RWPE1 (cell line): ENCODE measurements at places on chromosomes 7 and 10.

- DNase-seq = no peak
Measured at GRCh38 chr7:47285860-47286491, 295.9 kb downstream of the TNS3 start.

GRCh38 chr7:116591202-116592040 lies 66.6 kb downstream of the CAV1 start:
- DNase-seq = peak; percentile 26

DNA sequence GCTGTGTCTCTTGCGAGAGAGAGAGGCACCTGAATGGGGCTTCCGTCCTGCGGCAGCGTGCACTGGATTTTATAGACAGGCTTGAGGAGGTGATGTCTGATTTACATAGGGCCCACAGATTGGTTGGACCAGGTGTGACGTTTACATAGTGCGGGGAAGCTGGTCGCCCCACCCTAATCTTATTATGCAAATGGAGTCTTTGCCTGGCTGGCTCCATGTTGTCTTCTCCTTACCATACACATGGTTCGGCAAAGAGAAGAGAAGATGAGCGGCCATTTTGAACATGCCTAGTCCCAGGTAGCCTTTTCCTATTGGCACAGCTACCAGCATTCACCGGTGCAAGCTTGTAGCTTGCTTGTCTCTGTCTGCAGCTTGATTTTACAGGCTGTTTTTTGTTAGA lies 238.5 kb upstream of the GALNT17 start:
- no peak for DNase-seq

DNA sequence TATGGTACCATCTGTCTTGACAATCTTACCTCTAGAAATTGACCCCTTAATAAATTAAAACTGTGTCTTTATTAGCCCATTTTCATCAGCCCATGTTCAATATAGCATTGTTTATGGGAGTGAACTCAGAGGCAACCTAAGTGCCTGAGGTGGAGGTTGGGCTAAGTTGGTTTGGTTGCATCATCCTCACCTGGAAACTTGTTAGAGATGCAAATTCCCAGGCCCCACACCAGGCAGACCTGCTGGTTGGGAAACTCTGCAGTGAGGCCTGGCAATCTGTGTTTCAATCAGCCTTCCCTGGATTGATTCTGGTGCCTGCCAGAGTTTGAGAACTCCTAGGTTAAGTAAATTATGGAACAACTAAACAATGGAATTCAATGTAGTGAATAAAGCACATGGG lies 9.4 kb upstream of the FAM170B start:
- no peak for DNase-seq

DNA sequence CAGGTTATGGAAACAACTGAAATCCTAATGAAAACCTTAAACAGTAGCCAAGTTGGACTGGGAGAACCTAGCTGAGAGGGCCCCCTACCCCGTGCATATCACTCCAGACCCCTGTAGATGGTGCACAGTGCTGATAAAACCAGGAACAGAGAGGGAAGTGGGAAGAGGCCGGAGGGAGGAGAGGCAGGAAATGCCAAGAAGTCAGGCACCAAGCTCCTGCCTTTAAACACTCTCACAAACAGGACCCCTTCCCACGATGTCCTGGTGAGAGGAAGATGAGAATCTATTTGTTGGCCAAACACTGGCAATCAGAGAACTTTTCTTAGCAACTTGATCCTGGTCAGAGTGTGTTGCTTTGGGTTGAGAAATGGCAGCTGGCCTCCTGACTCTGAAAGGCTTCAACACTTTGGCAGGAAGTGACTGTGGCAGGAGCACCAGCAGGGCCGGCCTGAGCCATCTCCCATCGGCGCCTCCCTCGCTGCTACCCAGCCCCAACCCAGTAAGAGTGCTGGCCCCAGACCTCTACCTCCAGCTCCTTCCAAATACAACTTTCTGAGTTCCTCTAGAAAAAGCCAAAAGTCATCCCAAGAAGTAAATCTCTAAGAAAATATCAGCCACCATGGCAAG lies 39.5 kb downstream of the GSDME start:
- DNase-seq = no peak

DNA sequence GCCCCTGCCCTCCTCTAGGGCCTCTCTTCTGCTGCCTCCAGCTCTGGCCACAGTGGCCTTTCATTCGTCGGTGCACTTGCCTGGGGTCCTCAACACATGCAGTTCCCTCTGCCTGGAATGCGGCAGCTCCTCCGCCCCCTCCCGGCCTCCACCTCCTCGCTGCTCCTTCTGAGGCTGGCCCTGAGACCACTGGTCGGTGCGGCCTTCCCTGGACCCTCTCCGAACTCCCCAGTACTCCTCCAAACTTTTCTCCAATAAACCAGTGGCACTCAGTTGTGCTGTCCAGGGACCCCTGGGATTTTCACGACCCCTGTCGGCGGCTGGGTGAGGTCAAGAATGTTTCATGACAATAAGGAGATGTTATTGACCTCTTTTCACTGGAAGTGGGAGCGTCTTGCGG lies 53.5 kb downstream of the BMS1 start:
- DNase-seq = no peak

DNA sequence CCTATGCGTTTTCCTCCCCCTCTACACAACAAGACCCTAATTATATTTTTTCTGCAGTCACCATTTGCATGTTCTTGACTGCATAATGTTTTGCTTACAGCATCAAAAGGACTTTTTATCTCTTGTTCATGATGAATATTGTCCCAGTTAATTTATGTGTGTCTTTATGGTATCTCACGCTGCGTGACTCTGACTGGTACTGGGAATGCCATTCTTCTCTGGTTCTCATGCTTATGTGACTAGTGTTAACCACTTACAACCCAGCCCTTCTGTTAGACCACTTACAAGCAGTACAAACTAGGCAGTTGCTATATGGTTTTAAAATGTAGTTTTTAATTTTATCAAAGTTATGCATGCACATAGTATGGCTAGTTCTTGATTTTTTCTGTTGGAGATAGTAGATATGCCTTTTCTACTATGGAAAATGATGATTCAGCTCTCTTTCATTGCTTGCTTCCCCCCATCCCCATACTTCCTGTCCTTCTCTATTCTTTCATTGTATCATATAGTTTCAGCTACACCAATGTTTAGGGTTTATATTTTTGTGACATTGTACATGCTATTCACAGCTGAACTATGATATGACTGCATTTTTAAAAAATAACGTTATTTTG lies 24.9 kb downstream of the BZW2 start:
- no peak for DNase-seq

GRCh38 chr7:138917771-138918170 lies 63.4 kb downstream of the KIAA1549 start:
- no peak for DNase-seq

GRCh38 chr10:129744134-129745111 lies 219.7 kb downstream of the EBF3 start:
- DNase-seq = no peak

DNA sequence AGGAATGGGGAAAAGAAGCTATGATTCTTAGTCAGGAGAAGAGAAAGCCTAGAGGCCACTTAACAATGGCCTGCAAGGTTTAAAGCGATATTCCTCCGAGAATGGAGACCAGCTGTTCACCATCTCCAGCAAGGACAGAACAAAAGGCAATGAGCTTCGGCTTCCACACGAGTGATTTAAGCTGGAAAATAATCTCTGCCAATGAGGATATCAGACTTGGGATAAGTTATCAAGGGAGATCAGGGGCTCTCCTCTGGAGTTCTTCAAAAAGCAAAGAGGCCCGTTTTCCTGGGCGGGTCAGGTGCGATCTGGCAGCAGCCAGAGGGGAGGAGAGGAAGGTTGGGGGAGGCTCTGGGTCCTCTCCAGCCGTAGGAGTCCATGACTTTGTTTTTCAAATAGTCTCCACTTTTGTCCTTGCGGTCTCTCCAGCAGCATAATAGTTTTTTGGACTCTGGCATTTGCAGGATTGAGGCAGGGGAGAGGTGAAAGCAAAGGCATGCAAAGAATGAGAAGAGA lies 211.3 kb downstream of the SKIDA1 start:
- DNase-seq = no peak

- no peak for DNase-seq
Measured at GRCh38 chr7:102306916-102307677, 20.4 kb downstream of the SH2B2 start.

GRCh38 chr10:105761576-105762260 lies 1120.6 kb downstream of the SORCS3 start:
- no peak for DNase-seq

DNA sequence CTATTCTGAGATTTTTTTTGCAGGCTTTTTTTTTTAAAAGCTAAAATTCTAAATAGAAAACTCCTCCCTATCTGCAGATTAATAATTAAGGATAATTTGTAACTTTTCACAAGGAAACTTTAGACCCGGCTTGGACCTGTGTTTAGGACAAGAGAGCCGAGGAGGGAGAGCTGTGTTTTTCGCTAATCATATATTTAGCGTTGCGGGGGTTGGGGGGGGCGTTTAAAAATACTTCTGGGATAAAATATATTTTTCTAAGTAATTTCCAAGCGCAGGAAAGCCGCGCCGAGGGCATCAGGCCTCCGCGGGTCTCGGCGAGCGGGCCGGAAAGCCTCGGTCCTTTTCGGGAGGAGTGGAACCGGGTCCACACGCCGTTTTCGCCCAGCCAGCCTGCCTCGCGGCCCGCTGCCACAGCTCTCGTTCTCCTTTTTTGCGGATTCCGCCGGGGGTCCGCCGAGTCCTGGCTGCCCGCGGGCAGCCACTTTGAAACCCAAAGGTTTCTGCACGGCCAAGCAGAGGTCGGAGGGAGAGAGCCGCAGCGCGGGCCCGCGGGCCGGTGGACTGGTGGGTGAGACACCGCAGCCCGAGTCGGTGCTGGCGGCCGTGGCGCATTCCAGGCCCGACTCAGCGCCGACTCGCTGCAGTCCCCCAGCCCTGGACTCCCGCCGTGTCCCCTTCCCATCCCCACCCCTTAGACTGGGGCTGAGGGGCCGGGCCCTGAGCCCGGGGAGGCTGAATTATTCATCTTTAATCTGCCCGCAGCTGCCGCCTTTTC lies 2.3 kb downstream of the PAX2 start:
- no peak for DNase-seq

- DNase-seq = no peak
Measured at GRCh38 chr7:29105191-29105590, 41.1 kb downstream of the CPVL start.

DNA sequence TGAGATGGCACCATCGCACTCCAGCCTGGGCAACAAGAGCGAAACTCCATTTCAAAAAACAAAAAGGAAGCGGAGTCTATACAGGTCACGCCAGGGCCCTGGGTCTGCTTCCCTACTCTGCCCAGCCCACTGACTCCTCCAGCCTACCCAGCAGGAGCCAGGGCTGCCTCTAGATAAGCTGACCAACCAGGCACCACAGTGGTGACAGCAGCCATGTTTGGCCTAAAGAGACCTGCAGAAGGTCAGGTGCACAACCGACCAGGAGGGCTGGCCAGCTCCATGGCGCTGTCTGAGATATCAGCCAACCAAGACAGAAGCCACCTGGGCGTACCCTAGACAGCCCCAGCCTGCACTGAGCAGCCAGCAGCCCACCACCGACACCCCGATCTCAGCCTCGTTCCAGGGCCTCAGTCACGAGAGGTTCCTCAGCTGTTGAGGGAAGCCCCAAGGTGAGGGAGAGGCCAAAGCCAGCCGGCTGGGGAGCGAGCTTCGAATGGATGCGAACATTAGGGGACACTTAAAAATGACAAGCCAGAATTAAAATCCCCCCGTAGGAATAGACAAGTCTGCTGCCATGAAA lies 24.4 kb upstream of the PWWP2B start:
- DNase-seq = no peak

DNA sequence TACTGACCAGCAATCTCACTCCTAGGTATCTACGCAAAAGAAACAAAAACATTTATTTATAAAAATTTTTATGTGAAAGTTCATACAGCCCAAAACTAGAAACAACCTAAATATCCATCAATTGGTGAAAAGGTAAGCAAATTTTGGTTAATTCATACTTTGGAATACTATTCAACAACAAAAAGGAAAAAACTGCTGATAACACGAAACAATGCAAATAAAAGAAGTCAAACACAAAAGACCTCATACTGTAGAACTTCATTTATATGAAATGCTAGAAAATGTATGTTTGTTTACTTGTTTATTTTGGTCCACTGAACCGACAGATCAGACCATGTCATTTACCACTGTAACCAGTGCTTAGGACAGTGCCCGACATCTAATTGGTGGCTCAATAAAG lies 60.3 kb downstream of the USP6NL start:
- no peak for DNase-seq

DNA sequence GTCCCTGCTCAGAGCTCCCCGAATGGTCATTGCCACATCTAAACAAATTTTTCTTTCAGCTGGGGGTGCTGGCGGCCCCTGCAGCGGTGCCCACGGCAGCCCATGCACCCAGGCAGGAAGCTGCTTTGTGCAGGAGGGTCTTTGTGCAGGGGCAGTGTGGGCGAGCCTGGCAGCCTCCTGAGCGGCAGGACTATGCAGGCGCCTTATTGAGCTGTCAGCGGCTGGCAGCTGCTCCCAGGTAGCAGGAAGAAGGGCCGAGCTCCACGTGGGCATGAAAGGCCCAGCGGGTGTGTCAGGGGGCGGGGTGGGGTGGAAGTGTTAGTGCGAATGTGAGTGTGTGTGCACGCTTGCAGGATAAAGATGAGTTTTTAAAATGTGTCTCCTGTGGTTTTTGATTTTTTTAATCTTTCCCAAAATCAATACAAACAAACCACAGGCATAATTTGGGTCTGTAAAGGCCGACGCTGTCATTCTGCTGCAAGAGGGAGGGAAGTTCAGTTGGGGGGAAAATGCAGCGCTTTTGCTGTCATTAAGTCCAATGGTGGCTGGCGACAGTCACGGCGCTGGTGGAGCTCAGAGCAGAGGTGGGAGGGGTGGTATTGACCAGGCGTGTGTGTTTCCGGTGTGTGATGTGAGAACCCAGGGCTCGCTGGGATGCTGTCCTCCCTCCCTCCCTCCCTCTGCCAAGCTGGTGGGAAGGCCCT lies 83.9 kb downstream of the LHPP start:
- DNase-seq = no peak

GRCh38 chr7:26420422-26421019 lies 128.9 kb downstream of the SNX10 start:
- DNase-seq = no peak

DNA sequence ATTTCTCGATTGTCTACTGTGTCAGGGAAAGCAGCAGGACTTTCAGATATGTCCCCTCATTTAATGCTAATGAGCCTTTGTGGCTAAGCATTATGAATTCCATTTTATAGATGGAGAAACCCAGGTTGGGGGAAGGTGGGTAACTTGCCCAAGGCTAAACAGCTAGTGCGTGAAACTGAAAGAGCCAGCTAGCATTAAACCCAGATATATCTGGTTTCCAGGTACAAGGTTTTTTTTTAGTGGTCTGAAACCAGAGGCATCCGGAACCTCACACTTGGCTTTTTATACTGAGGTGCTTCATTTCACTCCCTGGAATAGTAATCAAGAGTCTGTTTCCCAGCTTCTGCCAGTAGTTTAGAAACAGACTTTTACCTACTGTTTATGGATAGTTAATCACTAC lies 694.8 kb downstream of the PHTF2 start:
- DNase-seq = no peak

DNA sequence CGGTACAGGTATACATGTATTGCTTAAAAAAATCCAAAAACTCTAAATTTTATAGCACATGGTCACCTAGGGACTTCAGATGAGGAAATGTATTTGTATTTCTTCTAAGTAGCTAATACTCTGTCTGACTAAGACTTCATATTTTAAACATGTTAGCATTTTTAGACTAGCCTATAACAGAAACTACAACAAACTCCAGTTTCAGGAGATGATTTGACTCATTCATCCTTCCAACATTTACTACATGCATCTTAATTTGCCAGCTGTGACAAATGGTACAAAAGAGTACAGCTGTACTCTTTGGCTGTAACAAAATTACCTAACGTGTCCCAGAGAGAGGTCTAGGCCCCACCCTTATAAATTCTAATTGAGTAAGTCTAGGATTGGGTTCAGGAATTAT lies 22.2 kb downstream of the TMEM209 start:
- no peak for DNase-seq

- no peak for DNase-seq
Measured at GRCh38 chr10:11760861-11761260, 18.7 kb downstream of the ECHDC3 start.

- peak; percentile 64 for DNase-seq
Measured at GRCh38 chr10:90587081-90587491, 270.8 kb downstream of the HTR7 start.
